HAP-1 (cell line): ENCODE measurements at places on chromosomes 7 and 10.

DNA sequence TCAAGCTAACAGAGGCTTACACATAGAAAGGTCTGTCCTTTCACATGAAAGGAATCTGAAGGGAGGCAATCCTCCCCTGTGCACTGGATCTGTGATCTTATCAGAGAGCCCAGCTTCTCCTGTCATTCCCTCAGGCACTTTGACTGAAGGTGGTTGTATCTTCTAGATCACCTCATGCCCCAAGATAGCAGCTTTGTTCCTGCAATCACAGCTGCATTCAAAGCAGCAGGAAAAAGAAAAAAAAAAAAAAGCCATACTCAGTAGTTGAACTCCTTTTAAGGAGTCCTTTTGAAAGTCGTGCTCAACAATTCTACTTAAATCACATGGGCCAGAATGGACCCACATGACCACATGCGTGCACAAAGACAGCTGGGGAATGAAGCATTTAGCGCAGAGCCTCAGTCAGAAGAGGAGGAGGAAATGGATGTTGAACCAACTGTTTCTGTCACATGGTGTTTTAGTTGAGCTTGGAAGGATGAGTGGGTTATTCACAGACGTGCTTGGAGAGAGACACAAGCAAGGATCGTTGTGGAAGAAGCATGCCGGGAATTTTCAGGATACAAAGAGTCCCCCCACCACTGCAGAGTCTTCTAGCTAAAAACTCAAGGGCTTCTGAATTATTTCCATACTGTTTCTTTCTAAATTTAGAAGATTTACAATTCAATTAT is 13.0 kb upstream of the PFKP start:
- DNase-seq: no peak

DNA sequence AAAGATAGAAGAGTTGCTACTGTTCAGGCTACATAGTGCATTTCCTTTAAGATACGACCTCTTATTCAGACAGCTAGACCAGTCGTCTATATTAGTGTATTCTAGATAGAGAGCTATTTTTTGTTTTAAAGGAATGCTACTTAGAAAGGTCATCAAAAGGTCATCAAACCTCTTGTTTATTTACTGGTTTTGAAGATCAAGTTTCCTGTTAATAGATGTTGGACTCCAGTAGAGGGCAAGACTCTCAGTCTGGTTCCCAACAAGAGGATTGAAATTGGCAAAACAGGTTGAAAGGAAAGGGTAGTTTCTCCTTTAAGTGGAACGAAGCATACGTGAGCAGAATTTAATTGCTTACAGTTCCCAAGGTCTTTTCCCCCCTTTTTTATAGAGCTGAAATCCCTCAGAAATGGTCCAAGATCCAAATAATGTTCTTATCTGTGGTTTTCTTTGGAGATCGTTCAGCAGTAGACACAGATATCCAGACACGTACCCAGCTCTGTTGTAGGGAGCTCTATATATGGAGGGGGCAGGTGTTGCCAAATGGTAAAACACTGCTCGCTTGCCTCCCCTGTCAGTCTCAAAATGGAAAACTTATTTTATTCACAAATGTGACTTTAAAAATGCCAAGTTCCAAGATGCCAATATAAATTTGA is 37.2 kb downstream of the BAMBI start:
- no peak for DNase-seq

- no peak for DNase-seq
Observed at GRCh38 chr7:102834466-102834865, 78.3 kb upstream of the LRRC17 start.

DNA sequence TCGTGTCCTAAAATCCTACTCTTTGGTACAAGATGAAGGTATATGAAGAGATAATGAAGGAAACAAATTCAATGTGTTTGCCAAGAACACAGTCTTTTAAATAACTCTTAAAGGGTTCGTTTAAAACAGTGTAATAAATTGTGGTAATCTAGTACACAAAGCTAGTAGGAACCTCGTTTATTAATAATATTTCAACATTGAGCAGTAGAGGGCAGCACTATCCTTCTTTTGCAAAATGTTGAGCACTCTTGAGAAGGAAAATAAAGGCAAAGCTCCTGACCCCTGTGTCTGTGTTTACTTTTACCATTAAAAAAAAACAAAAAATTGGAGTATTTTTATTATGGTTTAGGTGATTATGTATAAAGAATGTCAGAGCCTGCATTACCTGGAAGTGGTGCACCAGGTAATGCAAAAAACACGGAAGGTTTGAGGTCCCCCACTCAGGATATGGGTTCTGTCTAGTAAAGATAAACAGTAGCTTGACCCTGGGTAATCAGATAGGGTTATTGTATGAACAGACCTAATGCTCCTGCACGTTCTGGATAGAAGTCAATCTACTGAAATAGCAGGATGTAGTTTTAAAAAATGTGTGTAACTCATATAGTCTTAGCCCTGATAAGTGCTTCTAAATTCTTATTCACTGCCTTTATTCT is 5.7 kb upstream of the GOT1 start:
- DNase-seq: peak; percentile 15

- DNase-seq: no peak
Observed at GRCh38 chr10:95865814-95866466, 41.8 kb upstream of the CC2D2B start.

DNA sequence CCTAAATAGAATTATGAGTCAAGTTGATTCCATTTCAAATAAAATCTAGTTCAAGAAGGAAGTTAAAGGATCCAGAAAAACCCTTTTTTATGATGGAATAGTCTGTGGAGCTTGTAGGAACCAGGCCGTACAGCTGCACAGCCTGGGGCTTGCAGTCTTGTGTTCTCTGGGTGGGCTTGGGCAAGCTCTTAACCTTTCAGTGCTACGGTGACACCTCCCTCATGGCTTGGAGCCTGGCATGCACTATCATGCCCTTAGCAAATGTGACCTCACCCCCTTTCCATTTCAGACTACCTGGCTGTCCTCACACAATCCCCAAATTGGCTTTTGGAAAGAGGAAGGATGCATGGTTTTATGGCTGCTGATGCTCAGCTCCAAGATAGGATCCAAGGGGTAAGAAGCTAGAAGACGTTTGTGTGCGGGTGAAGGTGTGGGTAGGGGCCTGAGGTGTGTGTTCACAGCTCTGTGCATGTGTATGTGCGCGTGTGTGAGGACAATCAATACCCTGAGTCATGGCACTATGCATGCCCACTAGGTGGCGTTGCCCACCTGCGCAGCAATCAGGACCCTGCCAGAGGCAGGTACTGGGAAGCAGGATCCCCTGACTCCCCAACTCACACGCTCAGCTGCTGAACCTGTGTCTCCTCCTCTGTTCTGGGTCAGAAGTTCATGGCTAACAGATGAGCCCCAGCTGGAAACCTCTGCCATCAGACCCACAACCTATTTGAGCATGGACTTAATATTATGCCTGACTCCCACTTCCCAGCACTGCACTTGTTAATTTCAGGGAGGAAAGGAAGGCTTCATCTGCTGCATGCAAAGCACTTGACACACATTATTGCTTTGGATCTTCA is 113.4 kb downstream of the PTPN20 start:
- DNase-seq: peak; percentile 77

GRCh38 chr10:100769481-100769880 is 24.1 kb downstream of the PAX2 start:
- DNase-seq: no peak

- DNase-seq: no peak
Observed at GRCh38 chr7:24715171-24715570, 42.1 kb downstream of the GSDME start.

- no peak for DNase-seq
Observed at GRCh38 chr7:45146531-45147379, 10.8 kb upstream of the RAMP3 start.

GRCh38 chr10:20494474-20494873 is 402.6 kb downstream of the NEBL start:
- no peak for DNase-seq

DNA sequence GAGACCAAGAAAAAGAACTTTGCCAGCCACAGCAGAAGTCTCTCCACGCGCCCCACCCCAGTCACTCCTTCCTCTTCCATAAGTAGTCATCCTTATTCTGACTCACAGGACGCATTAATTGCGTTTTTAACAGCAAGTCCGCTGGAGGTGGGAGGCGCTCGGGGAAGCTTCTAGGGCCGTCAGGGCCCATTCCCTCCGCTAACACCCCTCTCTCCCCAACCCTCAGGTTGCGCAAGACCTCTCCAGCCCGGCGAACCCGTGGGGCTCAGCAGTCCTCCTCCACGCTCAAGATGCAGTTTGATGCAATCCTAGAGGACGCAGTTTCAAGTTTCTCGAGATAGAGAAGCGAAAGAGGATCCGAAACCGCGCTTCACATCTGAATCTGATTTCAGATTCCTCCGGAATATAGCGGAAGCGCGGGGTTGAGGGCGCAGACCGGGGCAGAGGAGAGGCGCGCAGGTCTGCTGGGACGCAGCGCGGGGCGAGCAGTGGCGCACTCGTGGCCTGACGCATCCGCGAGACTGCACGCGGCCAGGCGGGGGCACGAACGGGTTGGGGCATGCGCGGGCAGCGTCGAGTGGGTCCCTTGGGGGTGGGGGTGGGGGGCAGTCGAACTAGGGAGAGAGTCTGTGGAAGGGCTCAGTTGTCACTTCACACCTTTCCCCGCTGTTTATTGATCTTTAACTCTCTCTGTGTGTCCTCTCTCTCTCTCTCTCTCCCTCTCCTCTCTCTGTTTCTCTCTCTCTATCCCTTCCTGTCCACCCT is 37.8 kb upstream of the PSAP start:
- DNase-seq: peak; percentile 70

- DNase-seq: no peak
Observed at GRCh38 chr10:121152033-121152432, 300.9 kb downstream of the WDR11 start.

GRCh38 chr7:137778511-137778910 is 68.3 kb downstream of the DGKI start:
- no peak for DNase-seq

GRCh38 chr7:140649556-140650205 is 9.1 kb upstream of the DENND2A start:
- no peak for DNase-seq

- DNase-seq: no peak
Observed at GRCh38 chr7:12152196-12152918, 58.7 kb upstream of the TMEM106B start.

- DNase-seq: no peak
Observed at GRCh38 chr10:120794390-120794789, 56.8 kb upstream of the WDR11 start.

- no peak for DNase-seq
Observed at GRCh38 chr10:108684431-108684830, 1238.9 kb downstream of the XPNPEP1 start.

- no peak for DNase-seq
Observed at GRCh38 chr10:17112566-17112965, 17.0 kb downstream of the CUBN start.

GRCh38 chr7:115864082-115864481 is 166.5 kb downstream of the TFEC start:
- no peak for DNase-seq

- no peak for DNase-seq
Observed at GRCh38 chr7:22202141-22202540, 154.8 kb downstream of the RAPGEF5 start.

DNA sequence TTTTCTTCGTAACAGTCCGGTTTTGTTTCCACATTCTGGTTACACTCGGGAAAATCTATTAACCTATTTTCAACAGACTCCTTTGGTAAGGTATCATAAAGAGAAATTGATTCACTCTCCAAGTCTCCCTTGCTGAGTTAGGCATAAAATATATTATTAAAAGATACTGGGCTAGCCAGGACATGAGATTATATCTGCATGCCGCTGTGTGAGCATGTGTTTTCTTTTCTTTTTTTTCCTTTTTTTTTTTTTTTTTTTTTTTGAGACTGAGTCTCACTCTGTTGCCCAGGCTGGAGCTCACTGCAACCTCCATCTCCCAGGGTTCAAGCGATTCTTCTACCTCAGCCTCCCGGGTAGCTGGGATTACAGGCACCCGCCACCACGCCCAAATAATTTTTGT is 23.0 kb upstream of the SFMBT2 start:
- no peak for DNase-seq

GRCh38 chr10:81109200-81109752 is 571.6 kb downstream of the SH2D4B start:
- DNase-seq: no peak

GRCh38 chr10:99605351-99605750 is 14.9 kb downstream of the SLC25A28 start:
- DNase-seq: no peak

GRCh38 chr10:117439243-117439912 is 64.1 kb upstream of the PDZD8 start:
- no peak for DNase-seq

- DNase-seq: no peak
Observed at GRCh38 chr10:34966040-34966439, 124.1 kb downstream of the CUL2 start.

GRCh38 chr7:27714831-27715444 is 25.0 kb upstream of the TAX1BP1 start:
- DNase-seq: peak; percentile 14

DNA sequence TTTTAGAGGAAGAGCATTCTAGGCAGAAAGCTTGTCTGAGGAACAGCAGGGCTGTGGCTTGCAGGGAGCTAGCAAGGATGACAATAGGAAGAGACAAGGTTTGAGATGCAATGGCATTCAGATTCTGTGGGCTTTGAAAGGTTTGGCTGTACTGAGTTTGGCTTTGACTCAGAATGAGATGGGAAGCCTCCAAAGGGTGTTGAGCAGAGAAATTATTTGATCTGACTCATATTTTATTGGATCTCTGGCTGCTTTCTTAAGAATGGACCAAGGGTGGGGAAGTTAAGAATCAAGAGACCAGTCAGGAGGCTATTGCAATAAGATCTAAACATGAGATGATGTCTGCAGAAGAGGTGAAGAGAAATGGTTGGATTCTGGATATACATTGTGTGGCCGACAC is 273.2 kb downstream of the CDK14 start:
- DNase-seq: no peak

DNA sequence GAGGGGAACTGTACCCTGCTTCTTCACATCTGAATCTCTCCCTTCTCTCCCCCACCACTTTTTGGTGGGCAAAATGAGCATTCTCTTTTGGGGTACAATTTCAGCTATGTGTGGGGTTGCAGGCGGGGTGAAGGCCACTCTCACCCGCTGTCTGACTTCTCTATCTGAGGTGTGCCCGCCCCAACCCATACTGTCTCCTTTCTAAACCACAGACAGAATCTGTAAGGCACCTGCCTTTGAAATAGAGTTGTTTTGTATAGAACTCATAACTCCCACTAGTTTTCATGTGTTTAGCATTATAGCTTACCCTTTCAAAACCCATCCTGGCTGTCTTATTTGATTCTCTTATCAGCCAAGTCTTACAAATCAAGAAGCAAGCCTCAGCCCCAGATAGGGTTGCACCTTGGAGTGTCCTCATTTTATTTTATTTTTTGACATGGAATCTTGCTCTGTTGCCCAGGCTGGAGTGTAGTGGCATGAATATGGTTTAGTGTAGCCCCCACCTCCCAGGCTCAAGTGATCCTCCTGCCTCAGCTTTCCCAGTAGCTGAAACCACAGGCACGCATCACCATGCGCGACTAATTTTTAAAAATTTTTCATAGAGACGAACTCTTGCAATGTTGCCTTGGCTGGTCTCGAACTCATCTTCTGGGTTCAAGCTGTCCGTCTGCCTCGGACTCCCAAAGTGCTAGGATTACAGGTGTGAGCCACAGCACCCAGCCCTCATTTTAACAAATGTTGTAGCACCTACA is 11.9 kb downstream of the TSPAN14 start:
- DNase-seq: no peak

GRCh38 chr10:63438506-63439498 is 27.0 kb downstream of the JMJD1C start:
- no peak for DNase-seq
